ENCODE measurements at places on chromosomes 1 and 21.
A peak's percentile ranks its signal among the peaks of the same experiment; 100 is the strongest.

- no peak for DNase-seq
Measured at GRCh38 chr1:76746206-76746605, 121.1 kb upstream of the ST6GALNAC5 start.

GRCh38 chr1:218494449-218494852, 149.3 kb downstream of the TGFB2 start:
- no peak for DNase-seq

- no peak for DNase-seq
Measured at GRCh38 chr21:30629200-30629599, 5.8 kb upstream of the KRTAP20-2 start.

DNA sequence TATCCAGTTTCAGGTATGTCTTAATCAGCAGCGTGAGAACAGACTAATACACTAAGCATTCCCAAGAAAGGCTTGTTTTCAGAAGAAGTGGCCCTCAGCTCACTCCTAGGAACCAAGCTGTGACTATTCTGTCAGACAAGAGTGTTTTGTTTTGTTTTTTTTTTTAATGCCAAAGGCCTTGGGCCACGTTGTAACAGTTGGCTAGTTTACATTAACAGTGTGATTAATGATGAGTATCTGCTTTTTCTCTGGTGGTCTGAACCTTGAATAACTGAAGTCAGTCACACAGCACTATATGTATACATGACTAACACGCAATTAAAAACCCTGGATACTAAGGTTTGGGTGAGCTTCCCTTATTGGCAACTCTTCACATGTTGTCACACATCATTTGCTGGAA, 21.9 kb downstream of the DPYD start:
- DNase-seq, result no peak

DNA sequence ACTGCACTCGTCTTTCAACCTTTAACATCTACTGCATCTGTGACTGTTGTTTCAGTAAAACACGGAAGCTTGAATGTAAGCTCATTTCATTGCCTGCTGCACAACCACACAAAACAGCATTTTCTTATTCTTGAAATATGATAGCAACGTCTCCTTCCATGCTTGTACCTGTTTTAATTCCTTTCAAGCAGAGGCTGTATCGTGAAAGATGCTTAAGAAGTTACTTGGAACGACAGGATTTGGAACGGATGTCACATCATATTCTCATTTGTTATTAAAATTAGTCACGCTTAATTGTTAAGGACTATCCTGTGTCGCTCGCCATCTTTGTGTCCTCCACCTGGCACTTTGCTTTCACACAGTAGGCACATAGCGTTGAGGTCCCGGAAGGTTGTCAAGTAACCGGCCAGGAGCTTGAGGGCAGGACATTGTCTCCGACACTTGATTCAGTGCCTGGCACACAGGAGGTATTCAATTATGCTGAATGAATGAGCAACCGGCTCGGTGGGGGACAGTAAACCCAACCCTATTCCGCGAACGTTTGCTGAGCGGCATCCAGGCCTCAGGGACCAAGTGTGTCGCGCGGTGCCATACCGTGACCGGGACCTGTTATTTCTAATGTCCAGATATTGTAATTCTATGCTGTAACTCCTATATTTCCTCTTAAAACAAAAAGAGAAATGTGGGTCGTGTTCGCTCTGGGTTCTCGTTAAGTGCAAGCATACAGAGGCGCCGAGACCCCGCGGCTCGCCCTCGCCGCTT, 499 bp upstream of the SH3GLB1 start:
- peak; percentile 47 for DNase-seq

- DNase-seq, result no peak
Measured at GRCh38 chr1:150563340-150564038, 14.3 kb downstream of the ADAMTSL4 start.

DNA sequence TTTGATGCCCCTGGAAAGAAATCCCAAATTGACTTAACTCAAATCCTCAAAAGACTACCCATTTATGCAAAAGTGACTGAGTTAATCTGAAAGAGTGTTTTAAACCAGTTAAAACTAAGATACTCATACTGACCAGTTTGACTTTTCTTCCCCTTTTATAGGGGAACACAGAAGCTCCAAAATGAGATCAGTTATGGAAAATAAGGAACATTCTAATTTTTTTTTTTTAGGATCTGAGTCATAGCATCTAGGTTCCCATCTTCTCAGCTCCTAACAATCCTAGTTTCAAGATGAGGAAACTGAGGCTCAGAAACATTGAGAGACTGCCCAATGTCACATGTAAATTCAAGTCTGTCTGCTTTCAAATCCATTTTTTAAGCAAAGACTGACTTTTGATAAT, 231.1 kb upstream of the RUNX1 start:
- DNase-seq, result no peak

DNA sequence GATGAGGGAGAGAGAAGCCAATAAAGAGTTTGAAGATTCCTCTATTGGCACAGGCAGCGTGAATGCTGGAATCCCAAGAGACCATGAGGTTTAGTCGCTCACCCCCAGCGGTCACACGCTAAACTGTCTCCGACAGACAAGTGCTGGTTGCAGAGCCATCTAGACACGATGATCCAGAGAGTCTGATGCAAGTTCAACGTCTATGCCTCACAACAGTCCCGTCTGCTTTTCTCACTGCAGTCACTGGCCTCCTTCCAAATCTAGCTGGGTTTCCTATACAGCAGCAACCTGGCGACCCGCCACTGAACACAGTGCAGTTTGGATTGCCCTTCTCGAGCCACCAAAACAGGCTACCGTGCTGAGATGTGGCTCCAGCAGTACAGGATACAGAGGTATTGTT, 98.6 kb upstream of the KRTAP19-8 start:
- DNase-seq, result no peak

DNA sequence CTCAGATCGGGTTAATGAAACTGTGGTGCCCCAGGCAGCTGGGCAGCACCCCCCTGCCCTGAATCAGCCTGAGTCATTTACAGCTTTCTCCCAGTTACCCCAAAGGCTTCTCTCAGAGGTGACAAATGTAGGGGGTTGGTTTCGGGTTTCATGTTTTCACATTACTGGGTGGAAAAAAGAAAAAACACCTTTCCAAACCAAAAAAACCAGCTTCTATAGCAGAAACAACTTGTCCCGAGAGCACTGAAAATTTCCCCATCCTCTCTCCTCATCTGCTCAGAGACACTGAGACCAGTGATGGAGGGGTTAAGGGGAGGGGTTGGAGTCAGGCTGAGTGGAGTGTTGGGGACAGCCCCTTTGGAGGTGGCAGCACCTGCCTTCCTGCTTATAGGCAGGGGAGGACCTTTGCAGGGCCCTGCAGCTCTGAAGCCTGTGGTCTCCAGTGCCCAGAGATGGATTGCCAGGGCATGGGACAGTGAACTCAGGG, 15.6 kb downstream of the UTP11 start:
- DNase-seq, result no peak

DNA sequence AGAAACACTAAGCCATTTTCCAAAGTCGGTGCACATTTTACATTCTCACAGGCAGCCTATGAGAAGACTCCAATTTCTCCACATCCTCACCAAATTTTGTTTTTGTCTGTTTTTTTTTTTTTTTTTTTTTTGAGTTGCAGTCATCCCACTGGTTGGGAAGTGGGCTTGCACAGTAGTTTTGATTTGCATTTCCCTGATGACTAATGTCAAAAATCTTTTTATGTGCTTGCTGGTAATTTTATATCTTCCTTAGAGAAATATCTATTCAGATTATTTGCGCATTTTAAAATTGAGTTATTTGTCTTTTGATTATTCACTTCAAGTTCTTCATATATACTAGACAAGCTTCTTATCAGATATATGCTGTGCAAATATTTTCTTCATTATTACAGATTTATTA, 141.5 kb downstream of the USH2A start:
- no peak for DNase-seq

GRCh38 chr1:50917138-50918137, 42.6 kb downstream of the FAF1 start:
- DNase-seq, result no peak

GRCh38 chr1:156502894-156503697, 2.5 kb upstream of the MEF2D start:
- no peak for DNase-seq

DNA sequence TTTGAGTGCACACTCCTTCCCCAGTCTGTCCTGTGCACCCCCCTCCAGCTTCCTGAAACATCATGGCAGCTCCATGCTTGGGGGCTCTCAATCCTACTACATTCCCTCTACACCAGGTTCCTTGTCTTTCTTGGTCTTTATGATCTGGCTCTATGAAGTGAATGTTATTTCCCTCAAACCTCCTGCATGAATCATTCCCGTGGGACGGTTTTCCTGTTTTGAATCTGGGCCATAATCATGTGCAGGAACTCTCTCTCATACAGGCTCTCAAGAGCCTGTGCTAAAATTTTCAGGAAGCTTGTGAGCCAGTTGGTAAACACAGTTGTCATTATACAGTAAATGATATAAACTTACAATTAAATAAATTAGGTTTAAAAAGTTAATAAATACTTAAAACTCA, 89.8 kb upstream of the KCNE2 start:
- no peak for DNase-seq

DNA sequence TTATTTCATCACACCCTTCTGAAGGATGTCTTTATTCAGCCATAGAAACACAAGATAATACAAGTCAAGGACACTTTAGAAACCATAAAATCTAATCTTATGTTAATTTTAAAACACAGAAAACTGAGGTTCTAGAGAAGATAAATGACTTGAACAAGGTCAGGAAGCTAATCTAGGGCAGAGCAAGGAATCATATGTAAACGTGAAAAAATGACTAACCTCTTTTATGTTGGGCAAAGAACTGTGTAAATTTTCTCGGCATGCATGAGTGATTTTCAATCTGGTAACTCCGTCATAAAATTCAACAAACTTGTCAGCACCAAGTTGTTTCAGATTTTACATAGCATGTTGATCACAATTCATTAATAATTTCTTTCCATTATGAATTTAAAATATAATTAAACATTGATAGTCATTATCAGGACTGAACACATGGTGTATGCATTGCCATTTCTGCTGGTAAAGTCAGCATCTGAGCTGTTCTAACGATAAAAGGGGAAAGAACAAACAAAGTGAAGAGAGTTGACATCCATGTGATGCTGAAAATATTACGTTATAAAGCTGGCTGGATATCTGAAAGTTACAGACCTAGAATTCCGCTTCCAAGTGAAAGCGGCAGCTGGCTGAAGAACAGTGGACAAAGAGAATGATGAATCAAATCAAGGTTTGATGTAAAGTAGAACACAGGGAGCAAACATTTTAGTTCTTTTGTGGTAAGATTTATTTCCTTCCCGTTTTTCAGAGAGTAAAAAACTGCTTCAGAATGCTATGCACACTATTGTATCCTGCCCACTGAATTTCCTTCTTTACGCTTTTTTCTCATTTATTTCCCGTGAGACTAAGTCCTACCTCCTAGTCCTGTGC, 1037.4 kb upstream of the TMPRSS15 start:
- no peak for DNase-seq

- no peak for DNase-seq
Measured at GRCh38 chr1:92691925-92692324, 93.0 kb downstream of the EVI5 start.

DNA sequence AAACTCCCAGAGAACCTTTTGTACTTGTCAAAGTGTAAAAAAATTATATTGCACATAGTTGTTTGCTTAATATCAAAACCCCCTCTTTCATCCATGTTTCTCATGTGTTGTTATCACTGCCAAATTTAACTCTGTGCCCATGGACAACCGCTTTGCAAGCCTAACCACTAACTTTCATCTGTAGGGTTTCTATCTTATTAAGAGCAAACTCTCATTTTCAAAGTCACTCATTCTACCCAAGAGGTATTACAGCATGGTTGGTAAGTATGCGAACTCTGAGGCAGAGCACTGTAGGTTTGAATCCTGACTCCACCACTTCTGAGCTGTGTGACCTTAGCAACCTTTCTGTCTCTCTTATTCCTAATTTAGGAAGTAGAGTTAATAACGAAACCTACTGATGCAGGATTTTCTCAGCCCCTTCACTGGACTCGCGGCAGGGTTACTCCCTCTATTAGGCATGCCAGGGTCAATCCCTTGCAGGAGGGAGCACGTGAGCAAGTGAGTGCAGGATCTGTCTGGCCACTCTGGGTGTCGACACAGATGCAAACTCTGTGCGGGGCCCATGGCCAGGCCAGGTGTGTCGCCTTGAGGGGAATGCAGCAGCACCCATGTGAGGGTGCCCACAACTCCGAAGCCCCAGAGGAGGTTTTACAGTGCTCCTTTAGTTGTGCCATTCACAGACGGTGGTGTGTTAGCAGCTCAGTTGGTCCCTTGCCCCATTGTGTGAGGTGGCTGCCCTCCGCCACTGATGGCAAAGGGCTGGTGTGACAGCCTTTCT, 361.5 kb upstream of the ADGRL2 start:
- DNase-seq, result no peak

DNA sequence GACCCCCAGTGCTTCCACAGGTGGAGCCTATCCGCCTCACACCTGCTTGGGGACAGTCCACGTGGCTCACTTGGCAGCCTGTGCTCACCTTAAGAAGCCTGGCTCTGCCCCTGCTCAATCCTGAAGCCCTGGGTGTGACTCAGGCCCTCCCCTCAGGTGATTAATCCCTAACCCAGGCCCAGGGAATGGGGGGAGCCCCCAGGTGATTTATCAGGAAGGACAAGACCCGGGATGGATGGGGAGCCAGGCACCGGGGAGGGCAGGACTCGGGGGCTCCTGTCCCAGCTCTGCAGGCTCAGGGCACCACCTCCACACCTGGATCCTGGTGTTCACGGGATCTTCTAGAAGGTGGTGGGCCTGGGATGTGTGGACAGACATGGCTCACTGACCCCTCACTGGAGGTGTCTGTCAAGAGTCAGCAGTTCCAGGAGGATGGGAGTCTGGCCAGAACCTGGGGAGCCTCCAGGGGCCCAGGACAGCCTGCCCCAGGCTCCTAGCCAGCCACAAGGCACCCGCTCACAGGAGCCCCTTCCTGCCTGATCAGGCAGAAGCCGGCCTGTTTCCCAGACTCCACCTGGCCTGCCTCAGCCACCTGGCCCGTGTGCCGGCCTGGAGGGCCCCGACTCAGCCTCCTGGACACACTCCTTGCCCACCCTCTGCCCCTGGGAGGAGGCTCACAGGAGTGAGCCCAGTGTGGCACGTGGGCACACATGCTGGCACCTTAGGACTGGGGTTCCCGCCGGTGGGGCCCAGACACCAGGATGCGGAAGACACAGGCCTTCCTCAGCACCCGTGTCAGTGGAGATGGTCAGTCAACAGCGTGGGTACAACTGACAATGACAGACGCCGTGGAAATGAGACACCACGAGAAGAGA, 38.6 kb upstream of the COL6A1 start:
- DNase-seq, result no peak

- no peak for DNase-seq
Measured at GRCh38 chr1:244735876-244736561, 83.1 kb downstream of the DESI2 start.

GRCh38 chr1:93816970-93817678, 61.9 kb downstream of the DNTTIP2 start:
- no peak for DNase-seq

DNA sequence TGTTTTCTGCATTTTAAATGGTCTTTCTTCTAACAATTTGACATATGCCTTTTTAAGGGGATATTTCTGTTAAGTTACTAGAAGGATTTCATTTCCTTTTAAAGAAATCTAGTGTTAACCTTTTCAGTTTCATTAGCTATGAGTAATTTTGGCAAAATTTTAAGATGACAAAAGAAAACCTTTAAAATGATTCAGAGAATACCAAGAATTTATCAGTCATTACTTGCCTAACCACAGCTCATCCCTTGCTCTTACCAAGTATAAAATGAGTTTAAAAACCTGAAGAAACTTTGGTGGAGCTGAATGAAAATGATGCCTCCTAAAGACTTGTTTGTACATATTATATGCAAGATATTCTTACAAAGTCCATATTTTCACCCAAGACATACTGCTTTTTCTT, 101.7 kb downstream of the NEK7 start:
- DNase-seq, result no peak

GRCh38 chr1:156767879-156768604, 707 bp downstream of the PRCC start:
- DNase-seq, result no peak

- DNase-seq, result no peak
Measured at GRCh38 chr1:165875171-165875570, 47.8 kb downstream of the UCK2 start.

All from activated T-cell treated with anti-CD3 and anti-CD28 coated beads, Interleukin-2, amount 50 U/mL, for 4 hours (primary cell).